Stimulated activated CD8-positive, alpha-beta memory T cell treated with anti-CD3 and anti-CD28 coated beads, Interleukin-4, amount 100 ng/mL, for 1 hour (primary cell): ENCODE measurements at places on chromosomes 6 and 20.

GRCh38 chr20:18254615-18255014 is 33.7 kb upstream of the ZNF133 start:
- no peak for DNase-seq

DNA sequence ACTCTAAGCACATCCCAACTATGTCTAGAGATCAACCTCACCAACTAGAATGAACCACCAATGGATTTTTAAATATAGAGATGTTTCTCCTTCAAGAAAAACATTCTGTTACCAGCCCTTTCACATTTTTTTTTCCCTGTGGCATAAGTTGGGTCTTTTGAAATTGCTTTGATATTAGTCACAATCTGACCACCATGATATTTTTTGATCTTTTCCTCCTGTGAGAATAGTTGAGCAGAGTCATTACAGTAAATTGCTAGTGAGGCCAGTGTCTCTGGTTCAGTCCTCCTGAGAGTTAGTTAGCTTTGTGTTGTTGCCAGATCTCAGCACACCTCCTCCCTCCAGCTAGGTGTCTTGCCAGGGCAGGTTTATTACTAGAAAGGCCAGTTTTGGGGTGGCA is 79.7 kb upstream of the MYLIP start:
- no peak for DNase-seq

GRCh38 chr6:72770959-72771358 is 149.1 kb downstream of the KCNQ5 start:
- no peak for DNase-seq

DNA sequence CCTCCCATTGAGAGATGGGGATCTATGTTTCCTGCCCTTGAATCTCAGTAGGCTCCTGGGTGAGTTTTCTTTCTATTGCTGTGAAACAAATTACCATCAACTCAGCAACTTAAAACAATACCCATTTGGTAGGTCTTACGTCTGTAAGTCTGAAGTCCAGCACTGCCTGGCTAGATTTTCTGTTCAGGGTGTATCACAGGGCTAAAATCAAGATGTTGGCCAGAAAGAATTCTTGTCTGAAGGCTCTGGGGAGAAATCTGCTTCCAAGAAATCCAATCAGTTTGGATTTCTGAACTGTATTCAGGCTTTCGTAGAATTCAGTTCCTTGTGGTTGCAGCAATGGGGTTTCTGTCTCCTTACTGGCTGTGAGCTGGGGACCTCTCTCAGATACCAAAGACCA is 99.6 kb upstream of the SLC24A3 start:
- no peak for DNase-seq

DNA sequence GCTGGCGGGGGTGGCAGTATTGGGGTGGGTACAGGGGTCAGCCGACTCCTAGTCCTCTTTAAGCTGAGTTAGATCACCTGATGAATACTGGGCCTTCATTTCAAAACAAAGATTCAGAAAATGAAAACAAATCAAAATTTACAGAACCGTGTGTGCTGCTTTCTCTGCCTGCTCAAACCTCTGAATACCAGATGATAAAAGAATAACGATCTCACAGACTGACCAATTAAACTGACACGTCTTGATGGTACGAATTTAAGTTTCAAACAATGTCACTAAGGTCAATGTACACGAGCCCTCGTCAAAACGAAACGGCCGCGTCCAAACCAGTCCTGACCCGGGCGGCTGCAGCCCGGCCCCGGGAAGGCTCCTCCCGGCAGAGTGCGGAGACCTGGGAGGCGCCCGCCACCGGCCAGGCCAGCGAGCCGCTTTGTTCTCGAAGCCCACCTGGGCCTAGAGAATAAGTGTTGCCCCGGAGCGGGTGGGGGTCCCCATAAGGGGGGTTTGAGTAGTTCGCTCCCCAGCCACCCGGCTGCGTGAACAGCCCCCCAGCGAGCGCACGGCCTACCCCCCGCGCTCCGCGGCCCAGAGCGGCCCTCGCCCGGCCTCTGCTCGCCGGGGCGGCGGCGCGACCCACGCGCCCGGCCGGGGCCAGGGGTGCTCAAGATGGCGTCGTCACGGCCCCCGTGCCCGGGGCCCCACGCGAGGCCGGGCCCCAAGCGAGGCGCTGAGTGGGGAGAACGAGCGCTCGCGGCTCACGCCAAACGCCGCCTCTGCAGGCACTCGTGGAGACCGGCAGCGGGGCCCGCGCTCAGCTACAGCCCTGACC is 728 bp downstream of the PSMA7 start:
- DNase-seq = no peak

DNA sequence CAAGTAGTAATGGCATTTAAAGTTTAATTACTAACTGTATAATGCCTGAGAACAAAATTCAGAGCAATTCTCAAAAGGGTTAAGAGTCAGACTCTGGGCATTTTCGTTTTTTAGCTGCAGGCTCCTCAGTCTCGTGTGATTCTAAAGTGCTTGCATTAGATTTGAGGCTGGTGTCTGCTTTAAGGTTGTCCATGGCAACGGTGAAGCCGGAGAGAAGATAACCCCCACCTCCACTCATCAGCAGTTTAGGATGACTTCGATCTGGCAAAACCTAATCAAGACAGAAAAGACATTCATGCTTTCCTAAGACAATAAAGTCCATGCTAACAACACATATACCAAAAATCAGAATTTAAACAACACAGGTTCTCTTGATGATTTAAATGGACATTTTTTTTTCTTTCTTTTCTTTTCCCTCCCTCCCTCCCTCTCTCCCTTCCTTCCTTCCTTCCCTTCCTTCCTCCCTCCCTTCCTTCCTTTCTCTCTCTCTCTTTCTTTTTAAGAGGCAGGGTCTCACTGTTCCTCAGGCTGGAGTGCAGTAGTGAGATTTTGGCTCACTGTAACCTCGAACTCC is 11.8 kb downstream of the TRMT6 start:
- no peak for DNase-seq
